Stimulated activated CD4-positive, alpha-beta T cell treated with anti-CD3 and anti-CD28 coated beads, Interleukin-15, amount 100 ng/mL, for 1 hour (primary cell): ENCODE measurements at places on chromosomes 12 and 14.

DNA sequence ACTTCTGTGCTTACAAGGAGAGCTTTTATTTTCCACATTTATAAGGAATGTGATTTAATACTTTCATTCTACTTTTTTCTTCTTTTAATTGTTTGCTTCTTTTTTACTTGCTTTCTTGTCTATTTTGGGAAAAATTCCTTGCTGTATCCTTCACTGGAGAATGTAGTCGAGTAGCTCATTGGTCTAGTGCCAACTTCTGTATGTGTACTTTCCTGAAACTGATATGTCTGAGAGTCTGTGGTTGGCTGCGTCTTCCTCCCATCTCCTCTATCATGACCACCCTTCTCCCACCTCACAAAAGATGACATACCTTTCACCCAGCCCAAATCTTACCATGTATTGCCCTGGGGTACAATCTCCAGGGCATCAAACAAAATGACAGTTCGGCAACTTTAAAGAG is 51.8 kb downstream of the MSRB3 start:
- no peak for DNase-seq

- peak; percentile 18 for DNase-seq
These were observed 42.3 kb upstream of the MDM1 start for GRCh38 chr12:68374307-68374982.

- DNase-seq: no peak
These were observed 1077.6 kb upstream of the FOXG1 start for GRCh38 chr14:27688841-27689444.

- DNase-seq: peak; percentile 54
These were observed 792 bp upstream of the SLC38A1 start for GRCh38 chr12:46269429-46270241.

DNA sequence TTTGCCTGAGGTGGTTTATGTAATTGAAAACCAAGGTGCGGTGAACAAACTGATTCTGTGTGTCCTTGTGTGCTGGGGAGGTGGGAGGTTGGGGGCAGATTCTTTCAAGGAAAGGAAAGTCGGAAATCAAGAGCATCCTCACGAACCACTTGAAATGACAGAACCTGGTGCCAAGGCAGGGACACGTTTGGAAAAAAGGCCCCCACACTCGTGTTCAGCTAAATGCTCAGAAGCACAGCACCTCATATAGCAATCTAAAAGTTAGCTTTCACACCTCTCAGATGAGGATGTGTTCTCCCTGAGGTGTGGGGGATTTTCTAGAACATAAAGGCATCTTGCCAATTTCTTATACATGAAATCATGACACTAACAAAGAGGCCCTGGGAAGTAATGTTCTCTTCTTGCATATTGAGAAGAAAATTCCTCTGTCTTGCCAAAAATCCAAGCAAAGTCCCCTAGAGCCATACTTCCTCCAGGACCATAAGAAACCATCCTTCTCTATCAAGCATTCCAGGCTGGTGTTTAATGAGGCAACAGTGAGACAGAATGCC is 119.6 kb downstream of the PLXNC1 start:
- no peak for DNase-seq

GRCh38 chr12:19757317-19757877 is 318.1 kb downstream of the AEBP2 start:
- DNase-seq: no peak

GRCh38 chr12:107594995-107595394 is 90.6 kb upstream of the PWP1 start:
- DNase-seq: no peak

GRCh38 chr12:124566997-124567672 is at the start of gene NCOR2:
NCOR2 (minus strand) TSS chr12:124567612; CDS start chr12:124495251, 72,361 bp downstream.
- DNase-seq: peak; percentile 9

- no peak for DNase-seq
These were observed 52.9 kb downstream of the ANO6 start for GRCh38 chr12:45268672-45269411.

GRCh38 chr14:103737432-103738045 is 21.9 kb downstream of the ZFYVE21 start:
- DNase-seq: no peak

DNA sequence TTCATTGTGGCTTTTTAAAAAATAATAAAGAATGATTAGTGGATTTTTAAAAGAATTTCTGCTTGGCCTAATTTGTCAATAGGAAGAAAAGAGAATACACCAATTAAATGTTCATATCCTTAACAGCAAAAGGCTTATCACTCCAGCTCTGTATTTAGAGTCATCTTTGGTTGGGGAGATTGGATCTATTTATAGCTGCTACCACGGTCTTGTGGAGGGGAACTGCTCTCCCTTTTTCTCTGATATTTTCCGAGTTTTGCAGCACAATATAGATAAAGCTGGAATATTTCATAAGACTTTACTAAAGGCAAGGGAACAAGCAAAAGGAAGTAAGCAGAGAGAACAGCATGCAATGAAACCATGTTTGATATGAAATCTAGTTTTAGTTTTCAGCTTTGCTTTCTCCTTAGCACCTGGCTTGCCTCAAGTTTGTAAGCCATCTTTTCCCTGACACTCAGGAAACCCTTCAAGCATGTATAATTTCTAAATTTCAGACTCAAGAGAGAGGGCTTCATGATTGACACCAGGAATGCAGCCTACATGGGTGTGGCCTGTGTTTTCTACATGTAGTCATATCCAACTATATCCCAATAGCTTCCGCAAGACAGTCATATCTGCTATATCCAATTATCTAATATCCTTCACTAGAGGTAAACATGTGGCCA is 35.2 kb downstream of the BRMS1L start:
- DNase-seq: no peak

- DNase-seq: no peak
These were observed 53.9 kb upstream of the HECTD1 start for GRCh38 chr14:31261523-31261858.

DNA sequence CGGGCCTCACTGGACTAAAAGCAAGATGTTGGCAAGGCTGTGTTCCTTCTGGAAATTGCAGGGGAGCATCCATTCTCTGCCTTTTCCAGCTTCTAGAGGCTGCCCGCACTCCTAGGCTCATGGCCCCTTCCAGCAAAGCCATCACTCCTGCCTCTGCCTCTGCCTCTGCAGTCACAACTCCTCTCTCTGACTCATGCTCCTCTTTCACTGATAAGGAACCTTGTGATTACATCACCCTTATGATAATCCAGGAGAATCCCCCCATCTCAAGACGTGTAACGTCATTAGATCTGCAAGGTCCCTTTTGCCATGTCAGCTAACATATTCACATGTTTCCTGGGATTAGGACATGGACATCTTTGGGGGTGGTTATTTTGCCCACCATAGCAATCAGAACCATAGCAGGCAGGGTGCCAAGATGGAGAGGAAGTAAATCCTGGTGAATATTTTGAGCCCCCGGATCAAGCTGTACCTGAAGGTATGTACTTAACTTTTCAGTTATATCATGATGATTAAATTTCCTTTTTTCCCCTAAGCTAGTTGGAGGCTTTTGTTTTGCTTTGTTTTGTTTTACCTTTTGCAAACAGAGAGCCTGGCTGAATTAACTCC is 123.6 kb downstream of the SCARB1 start:
- no peak for DNase-seq

DNA sequence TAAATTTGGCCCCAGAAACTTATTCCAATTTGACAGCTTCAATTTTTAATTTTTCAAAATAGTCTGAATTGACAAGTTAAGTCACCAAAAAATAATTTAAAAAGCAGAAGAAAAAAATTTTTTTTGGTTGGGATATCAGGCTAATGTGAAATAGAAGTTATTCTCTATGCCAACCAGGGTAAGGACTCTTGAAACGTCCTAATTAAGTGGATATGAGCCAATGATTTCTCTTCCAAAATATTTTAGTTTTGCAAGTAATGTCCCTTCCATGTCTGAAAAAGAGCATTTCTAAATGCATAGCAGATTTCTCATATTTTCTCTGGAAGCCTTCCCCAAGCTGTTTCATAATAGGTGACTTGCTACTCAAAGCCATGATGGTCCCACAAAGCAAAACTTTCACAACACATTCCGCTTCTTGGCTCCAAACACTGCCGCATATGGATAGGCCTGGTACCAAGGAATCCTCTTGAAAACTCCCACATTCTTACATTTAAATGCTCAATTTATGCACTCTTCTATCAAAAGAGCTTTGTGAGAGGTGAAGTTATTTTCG is 65.1 kb downstream of the SIX6 start:
- no peak for DNase-seq

- no peak for DNase-seq
These were observed 1202.3 kb downstream of the GALC start for GRCh38 chr14:86790408-86791364.

DNA sequence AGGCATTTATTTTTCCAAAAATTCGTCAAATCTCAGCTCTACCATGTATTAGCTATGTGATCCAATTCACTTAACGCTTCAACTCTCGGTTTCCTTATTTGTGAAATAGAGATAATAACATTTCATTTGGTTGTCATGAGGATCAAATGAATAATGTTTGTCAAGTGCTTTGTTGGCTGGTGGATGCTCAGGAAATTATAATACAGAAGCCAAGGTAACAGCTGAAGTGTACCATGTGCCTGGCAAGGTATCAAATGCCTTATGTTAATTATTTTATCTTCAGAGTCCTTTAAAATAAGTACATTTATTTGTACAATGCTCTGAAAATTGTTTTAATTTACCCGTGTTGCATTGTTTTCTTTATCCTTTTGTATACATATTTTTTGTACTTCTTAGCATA is 6.1 kb upstream of the PRKCH start:
- DNase-seq: no peak

DNA sequence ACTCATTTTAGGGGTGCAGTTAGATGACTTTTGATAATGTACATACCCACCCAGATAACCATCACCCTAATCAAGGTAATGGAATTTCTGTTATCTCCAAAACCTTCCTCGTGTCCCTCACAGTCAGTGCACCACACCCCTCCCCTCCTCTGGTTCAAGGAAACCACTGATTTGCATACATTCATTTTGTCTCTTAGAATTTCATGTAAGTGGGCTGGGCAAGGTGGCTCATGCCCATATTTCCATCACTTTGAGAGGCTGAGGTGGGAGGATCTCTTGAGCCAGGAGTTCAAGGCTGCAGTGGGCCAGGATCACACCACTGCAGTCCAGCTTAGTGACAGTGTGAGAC is 15.7 kb downstream of the ADIPOR2 start:
- no peak for DNase-seq

- DNase-seq: no peak
These were observed 193.5 kb upstream of the PLEKHG7 start for GRCh38 chr12:92509156-92509738.

- no peak for DNase-seq
These were observed 993 bp downstream of the CCDC196 start for GRCh38 chr14:66487164-66487563.

DNA sequence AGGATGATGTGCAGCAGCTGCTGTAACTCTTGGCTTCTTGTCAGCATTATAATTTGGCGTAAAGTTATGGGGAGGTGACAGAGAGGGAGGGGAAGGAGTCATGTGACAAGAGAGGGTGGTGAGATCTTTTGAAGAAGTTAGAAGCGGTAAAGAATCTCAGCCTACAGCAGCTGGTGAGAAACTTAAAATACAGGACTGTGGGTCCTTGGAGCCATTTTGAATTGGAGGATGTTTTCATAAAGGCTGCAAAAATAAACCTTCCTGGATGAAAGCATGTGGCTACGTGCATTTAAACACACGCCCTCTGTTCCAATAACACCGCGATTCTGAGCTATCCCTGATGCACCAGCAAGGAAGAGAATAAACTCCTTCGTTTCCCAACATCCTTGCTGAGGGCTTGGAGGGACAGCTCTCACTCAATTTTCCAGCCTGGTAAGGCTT is 133.7 kb downstream of the TMEM30B start:
- no peak for DNase-seq

DNA sequence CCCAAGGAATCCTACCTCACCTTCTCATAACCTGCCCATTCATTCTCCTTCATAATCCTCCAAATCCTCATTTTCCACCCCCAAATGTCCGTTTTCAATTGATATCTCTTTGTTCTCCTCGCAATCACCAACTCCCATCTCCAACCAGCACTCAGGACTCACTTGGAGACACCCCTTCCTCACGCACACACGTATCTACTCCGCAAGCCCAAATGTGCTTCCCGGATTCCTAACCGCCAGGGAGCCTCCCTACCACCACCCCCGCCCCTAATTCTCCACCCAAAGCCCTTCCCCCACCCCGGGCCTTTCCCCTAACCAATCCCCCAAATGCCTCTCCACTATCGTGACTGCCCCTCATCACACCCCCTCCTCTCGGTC is 304 bp downstream of the KCTD10 start:
- DNase-seq: no peak

DNA sequence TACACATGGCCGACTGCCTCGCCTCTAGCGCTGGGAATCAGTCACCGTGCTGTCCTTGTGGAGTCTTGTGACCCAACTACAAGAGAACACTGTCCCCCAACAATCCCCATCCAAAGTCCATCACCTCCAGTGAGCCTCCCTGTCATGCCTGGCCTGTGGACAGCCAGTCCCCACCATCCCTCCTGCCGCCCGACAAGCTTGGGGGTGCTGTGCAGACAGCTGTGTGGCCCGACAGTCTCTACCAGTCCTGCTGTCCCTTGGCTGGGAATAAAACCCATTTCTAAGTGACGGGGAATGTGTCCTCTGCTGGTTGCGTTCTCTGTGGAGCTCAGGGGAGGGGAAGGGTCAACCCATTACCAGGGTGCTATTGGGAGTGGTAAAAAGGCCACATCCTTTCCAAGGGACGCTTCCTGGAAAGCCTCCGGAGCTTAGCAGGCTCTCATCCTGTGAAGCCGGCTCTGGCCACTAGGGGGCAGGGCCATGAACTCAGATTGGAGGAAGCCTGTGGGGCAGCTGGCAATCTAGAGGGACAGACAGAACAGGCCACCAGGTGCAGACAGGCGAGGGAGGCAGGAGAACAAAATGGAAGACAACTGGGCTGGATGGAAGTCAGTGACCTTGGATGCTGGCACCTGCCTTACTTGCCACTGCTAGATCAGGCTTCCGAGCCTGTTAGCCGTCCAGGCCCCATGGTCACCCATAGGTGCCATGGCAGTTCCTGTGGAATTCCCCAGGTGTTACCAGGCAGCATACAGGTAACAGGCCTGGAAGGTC is 12.0 kb upstream of the BLTP3B start:
- peak; percentile 60 for DNase-seq

DNA sequence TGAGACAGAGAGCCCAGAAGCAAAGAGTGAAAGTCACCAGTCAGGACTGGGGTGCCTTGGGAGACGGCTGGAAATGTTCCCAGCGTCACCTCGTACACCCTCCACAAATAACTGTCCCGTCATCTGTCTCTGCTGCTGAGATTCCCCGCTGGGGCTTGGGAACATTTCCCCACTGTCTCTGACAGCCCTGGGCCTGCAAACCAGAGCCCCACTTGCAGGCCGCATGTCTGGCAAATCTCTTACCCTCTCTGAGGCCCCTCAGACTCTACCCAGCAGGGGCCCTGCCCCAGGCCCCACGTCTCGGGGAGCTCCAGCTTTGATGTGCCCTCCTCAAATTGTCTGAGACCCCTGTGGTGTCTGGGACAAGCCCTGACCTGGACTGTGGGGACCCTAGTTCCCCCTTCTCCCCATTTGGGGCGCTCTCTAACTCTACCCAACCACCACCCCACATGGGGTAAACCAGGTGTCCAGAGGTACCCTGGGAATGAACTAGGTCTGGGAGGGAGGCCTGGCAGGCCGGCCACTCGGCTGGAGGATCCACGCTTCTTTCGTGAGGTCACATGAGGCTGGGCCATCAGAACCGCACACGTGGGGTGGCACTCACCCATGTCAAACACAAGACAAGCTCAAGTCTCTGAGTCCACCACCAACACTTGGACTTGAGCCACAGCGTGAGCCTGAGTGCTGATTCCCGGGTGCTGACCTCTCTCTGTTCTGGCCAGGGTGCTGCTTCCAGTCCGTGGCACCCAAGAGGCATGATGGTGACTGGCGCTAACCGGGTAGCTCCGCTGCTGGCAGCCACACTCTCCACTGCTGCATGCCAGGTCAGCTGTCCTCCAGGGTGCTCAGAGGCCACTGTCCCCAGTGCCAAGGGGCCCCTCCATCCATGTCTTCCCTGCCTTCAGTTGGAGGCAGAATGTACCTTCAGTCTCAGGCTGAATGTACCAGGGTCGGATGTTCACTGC is 59.8 kb downstream of the DIO3 start:
- DNase-seq: no peak
